ENCODE measurements at places on chromosomes 7 and 10.

DNA sequence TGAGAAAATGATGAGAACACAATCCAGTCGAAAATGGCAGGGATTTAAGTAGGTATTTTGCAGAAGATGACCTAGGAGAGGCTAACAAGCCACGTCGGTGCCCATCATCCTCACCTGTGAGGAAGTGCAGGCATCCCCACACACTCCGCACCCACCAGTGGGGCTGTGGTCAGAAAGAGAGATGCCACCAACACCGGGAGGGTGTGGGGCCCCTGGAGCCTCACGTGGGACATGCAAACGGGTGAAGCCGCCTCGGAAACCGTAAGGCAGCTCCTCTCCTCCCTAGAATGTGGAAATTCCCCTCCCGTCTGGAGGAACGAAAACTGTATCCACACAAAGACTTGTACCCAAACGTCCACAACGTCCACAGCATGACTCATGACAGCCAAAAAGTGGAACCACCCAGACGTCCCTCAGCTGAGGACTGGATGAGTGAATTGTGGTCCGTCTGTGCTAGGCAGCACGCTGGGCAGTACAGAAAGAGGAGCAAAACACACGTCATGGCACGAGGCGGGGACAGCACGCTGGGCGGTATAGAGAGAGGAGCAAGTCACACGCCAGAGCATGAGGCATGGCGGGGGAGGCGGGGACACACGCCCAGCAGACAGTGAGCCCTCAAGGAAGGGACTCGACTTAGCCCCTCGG is 246.0 kb downstream of the ELFN1 start:
- no peak for DNase-seq

DNA sequence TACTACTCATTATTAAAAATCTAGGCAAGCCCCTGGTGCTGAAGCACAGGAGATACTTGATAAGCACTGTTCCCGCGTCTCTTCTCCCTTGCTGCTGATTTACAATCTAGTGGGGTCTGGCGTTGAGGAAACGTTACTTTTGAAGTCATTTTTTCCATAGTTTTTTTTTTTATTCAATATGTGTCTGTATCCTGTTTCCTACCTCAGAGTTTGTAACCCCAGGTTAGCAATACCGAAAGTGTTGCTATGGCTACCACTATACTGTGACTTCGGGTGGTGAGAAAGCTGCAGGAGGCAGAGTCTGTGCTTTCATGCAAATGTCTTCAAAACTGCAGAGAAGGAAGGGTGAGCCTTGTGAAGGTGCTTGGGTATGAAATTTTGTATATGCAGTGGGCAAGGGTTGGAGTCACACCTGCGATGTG is 458.8 kb upstream of the GHITM start:
- DNase-seq, result peak; percentile 4

GRCh38 chr10:98576096-98576495 is 129.4 kb upstream of the HPS1 start:
- no peak for DNase-seq

DNA sequence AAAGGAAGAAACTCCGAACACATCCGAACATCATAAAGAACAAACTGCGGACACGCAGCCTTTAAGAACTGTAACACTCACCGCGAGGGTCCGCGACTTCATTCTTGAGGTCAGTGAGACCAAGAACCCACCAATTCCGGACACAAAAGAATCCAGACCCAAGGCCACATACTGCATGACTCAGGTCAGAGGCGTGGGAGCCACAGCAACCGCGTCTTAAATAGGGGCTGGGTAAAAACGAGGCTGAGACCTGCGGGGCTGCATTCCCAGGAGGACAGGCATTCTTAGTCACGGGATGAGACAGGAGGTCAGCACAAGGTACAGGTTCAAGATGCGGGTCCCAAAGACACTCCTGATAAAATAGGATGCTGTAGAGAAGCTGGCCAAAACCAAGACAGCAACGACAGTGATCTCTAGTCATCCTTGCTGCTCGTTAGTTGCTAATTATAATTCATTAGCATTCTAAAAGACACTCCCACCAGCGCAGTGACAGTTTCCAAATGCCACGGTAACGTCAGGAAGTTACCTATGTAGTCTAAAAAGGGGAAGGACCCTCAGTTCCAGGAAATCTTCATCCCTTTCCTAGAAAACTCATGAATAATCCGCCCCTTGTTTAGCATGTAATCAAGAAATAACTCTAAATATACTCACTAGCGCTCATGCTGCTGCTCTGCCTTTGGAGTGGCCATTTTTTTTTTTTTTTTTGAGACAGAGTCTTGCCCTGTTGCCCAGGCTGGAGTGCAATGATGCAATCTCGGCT is 19.3 kb downstream of the AP5Z1 start:
- DNase-seq, result no peak

DNA sequence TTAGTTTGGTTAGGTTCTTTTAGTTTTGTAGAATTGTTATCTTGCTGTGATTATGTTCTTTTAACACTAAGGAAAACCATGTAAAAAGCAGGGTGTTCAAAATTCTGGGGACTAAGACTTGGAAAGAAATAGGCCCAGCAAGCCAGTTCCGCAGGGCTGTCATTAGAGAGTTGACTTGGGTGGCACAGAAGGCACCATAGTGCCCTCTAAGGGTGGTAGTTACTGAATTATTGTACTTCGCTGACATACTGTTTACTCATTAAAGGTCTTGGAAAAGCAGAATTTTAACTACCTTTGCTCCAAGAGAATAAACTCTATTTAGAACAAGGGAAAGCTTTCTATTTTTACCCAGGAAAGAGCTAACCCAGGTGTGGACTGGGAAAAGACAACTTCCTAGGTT is 86.5 kb downstream of the OTUD1 start:
- no peak for DNase-seq

All from thymus (tissue), 14 donors.